ENCODE measurements at places on chromosomes 3 and 15. TPM values are rescaled to one million over a fixed set of nuclear protein-coding genes. Genes with fewer than 3 reads are reported as not detected.

- H3K27me3 ChIP-seq = no peaks in the 10 kb centered on the region
- H3K36me3 ChIP-seq = no peaks in the 10 kb centered on the region
- no peak overlapping the region for H3K4me3 ChIP-seq
- no peak overlapping the region for H3K27ac ChIP-seq
Measured at GRCh38 chr3:169196789-169197188, 466.7 kb downstream of the MECOM start.

GRCh38 chr3:175914785-175915184 lies 1055.7 kb downstream of the NAALADL2 start:
- peaks cover 3% of the 10 kb centered on the region for H3K4me1 ChIP-seq
- H3K27me3 ChIP-seq = no peaks in the 10 kb centered on the region
- no peaks in the 10 kb centered on the region for H3K36me3 ChIP-seq
- H3K4me3 ChIP-seq = no peak overlapping the region
- no peak for DNase-seq
- H3K27ac ChIP-seq = no peak overlapping the region

CASR gene
- total RNA-seq = not detected

DNA sequence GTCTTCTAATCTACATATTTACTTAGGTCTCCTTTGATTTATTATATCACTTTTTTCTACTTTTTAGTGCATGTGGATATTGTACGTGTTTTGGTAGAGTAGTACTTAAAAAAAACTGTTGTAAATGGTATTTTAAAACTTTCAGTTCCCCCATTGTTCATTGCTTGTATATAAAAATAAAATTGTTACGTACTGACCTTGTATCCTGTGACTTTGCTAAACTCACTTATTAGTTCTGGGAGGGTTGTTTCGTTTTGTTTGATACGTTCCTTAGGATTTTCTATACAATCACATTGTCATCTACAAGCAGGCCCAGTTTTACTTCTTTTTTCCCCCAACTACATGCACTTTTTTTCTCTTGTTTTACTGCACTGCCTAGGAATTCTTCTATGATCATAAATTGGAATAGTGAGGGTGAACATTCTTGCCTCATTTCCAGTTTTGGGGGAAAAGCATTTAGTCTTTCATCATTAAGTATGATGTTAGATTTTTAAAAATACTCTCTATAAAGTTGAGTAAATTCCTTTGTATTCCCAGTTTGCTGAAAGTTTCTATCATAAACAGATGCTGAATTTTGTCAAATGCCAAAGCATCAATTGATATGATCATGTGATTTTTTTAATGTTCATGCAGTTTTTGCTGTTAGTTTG lies 33.5 kb upstream of the ACKR4 start:
- H3K27ac ChIP-seq = peak overlapping the region; percentile 74
- peaks cover 13% of the 10 kb centered on the region for H3K36me3 ChIP-seq
- H3K4me1 ChIP-seq = peaks cover 13% of the 10 kb centered on the region
- no peaks in the 10 kb centered on the region for H3K27me3 ChIP-seq

DNA sequence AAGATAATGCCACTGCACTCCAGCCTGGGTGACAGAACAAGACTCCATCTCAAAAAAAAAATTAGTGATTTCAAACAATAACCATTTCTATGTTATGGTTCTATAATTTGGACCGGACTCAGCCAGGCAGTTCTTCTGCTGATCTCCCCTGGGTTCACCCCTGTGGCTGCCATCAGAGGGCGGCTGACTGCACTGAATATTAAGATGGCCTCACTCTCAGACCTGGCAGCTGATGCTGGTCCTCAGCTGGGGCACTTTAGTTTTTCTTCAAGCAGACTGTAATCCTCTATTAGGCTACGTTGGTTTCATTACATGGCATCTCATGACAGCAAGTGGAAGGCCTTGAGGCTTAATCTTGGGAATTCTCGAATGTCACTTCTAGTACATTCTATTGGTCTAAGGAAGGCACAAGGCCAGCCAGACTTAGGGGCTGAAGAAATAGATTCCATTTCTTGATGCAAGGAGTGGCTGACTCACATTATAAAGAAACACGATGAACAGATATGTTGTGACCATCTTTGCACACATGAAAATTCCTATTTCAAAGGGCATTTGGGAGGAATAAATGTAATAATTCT lies 12.8 kb downstream of the GALNT15 start:
- no peak overlapping the region for H3K4me3 ChIP-seq
- peak; percentile 53 for DNase-seq
- H3K4me1 ChIP-seq = no peaks in the 10 kb centered on the region

DNA sequence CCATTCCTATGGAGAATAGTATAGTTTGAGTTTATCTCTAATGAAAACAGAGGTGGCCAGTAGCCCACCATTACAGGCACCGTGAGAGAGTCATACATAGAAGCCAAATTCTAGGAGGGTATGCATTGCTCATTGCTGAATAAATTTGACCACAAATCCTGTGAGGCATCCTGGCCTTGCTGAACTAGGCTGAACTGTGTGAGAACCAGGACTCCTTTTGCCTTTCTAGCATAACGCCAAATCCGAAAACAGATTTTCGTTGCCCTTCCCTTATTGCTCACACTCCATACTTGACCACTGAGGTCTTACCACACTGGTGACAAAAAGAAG lies 50.4 kb downstream of the SLC2A2 start:
- H3K4me1 ChIP-seq = no peaks in the 10 kb centered on the region
- H3K36me3 ChIP-seq = no peaks in the 10 kb centered on the region
- H3K27me3 ChIP-seq = no peaks in the 10 kb centered on the region
- no peak overlapping the region for H3K4me3 ChIP-seq
- H3K27ac ChIP-seq = no peak overlapping the region
- no peak for DNase-seq

GRCh38 chr15:68700455-68701123 lies 120.1 kb downstream of the ANP32A start:
- peak; percentile 79 for DNase-seq
- H3K27me3 ChIP-seq = no peaks in the 10 kb centered on the region
- H3K36me3 ChIP-seq = no peaks in the 10 kb centered on the region

DNA sequence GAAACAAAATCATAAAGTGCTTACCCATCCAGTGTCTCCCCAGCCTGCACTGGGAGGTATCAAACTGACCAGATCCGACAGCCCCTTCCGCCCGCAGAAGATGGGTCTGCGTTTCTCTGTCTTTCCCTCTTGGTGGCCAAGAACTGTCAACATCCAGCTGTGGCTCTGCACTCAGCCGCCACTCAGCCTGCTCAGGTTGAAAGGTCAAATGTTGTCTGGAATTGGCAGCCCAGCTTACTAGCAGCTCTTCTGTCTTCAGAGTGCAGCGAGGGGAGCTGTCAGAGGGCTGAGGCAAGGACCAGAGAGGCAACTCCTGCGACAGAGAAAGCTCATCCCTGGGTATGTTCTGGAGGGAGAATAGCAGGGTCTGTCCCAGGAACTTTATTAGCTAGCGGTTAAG lies 45.4 kb downstream of the GOLGA6L2 start:
- peaks cover 5% of the 10 kb centered on the region for H3K4me1 ChIP-seq
- no peaks in the 10 kb centered on the region for H3K36me3 ChIP-seq
- H3K27me3 ChIP-seq = no peaks in the 10 kb centered on the region
- H3K4me3 ChIP-seq = no peak overlapping the region
- peak overlapping the region; percentile 87 for H3K27ac ChIP-seq

CAV3 gene
- total RNA-seq = not detected

- DNase-seq = no peak
- H3K4me3 ChIP-seq = peak overlapping the region; percentile 63
- H3K4me1 ChIP-seq = peaks cover 4% of the 10 kb centered on the region
Measured at GRCh38 chr3:156606729-156607128, 51.8 kb upstream of the SSR3 start.

DNA sequence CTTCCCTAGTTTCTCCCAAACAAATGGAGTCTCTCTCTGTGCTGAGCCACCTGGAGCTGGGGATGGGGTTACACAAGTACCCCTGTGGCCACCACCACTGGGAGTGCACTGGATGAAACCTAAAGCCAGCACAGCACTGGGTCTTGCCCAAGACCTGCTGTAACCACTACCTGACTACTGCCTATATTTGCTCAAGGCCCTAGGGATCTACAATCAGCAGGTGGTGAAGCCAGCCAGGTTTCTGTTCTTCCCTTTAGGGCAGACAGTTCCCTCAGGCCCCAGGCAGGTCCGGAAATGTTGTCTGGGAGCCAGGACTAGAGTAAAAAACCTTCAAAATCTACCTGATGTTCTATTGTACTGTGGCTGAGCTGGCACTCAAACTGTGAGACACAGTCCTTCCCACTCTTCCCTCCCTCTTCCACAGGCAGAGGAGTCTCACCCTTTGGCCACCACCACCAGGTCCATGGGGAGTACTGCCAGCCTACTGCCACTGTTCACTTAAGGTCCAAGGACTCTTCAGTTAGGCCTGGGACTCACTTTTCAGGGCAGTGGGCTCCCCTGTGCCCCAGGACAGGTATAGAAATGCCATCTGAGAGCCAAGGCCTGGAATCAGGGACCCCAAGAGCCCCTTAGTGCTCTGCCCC lies 23.8 kb downstream of the C3orf20 start:
- H3K27me3 ChIP-seq = no peaks in the 10 kb centered on the region
- H3K36me3 ChIP-seq = no peaks in the 10 kb centered on the region
- no peaks in the 10 kb centered on the region for H3K4me1 ChIP-seq
- DNase-seq = no peak
- no peak overlapping the region for H3K27ac ChIP-seq
- H3K4me3 ChIP-seq = no peak overlapping the region

DNA sequence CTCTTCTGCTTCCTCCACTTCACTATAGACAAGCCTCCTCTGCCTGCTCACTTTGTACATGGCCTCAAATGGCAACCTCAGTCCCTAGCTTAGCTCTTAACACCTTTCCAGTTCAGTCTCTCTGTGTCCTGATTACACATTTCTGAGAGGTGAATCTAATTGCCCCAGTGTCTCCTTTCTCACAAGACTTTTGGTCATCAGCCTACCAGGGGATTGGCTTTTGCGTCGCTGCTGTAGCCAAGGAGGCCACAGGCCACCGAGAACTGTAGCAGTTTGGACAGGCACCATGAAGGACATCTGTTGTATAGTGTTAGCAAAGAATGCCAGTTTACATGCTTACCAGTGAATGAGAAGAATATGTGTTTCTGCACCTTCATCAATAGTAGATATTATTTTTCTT lies 8.5 kb downstream of the IREB2 start:
- no peak for DNase-seq
- peaks cover 27% of the 10 kb centered on the region for H3K36me3 ChIP-seq
- no peaks in the 10 kb centered on the region for H3K27me3 ChIP-seq
- peaks cover 11% of the 10 kb centered on the region for H3K4me1 ChIP-seq
- no peak overlapping the region for H3K4me3 ChIP-seq
